ENCODE measurements at places on chromosomes 5 and 9.

DNA sequence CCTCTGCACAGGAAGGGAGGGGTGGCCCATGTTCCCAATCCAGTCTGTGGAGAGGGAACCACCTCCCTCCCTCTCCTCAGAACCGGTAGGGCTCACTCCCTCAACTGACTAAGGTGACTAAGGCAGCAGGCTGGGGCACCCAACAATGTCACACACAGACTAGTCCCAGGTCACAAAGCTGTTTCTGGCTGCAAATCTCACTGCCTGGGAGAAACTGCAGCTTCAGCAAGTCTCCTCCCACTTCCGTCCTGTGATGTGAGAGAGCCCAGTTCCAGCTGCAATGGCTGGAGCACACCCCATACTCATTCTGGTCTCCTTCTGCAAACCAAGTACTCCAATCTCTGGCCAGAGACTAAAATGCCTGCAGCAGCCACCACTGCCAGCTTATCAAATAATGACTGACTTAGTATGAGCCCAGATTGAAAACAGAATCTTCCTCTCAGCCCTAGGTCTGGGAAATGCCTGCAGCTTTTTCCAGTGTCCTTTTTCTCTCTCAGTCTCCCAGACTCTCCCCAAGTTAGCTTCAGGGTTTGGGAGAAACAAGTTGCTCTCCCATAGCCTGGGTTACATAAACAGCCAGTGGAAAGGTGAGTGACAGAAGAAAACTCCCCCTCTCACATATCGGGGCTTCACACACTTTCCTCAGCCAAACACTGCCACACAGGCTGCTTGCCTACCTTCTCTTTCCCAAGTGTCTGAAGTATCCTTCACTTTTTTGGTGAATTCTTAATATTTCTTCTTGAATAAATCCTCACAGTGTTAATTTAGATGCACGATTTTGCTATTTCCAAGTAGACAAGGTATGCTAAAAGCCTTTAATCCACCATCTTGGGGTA is 247.4 kb upstream of the RASA1 start:
- no peaks in the 10 kb centered on the region for H3K27me3 ChIP-seq
- no peak overlapping the region for H3K4me3 ChIP-seq
- H3K36me3 ChIP-seq: no peaks in the 10 kb centered on the region
- H3K27ac ChIP-seq: no peak overlapping the region
- DNase-seq: no peak

GRCh38 chr5:156199045-156199444 is 127.9 kb upstream of the SGCD start:
- no peak for DNase-seq
- no peaks in the 10 kb centered on the region for H3K4me1 ChIP-seq
- no peaks in the 10 kb centered on the region for H3K36me3 ChIP-seq

DNA sequence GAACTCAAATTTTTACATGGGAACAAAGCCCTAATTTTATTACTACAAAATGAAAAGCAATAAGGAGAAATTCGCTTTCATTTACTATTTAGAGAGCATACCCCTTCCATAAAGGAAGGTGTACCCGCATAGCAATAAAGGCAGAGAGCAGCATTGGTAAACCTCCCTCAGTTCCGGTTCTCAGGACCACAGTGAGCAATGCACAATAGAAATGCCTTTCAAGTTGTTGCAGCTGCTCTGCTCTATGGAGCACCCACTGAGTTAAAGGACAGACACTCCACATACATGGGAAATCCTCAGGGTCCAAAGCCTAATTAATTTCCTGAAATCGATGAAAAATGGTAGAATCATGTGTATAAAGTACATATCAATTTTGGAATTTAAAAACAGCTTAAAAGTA is 89.9 kb upstream of the MPDZ start:
- H3K4me3 ChIP-seq: no peak overlapping the region
- no peaks in the 10 kb centered on the region for H3K36me3 ChIP-seq
- H3K4me1 ChIP-seq: 0 out of 2 replicates have a peak, but pooled peaks cover 2% of the 10 kb centered on the region
- H3K27me3 ChIP-seq: no peaks in the 10 kb centered on the region
- H3K27ac ChIP-seq: no peak overlapping the region
- no peak for DNase-seq

DNA sequence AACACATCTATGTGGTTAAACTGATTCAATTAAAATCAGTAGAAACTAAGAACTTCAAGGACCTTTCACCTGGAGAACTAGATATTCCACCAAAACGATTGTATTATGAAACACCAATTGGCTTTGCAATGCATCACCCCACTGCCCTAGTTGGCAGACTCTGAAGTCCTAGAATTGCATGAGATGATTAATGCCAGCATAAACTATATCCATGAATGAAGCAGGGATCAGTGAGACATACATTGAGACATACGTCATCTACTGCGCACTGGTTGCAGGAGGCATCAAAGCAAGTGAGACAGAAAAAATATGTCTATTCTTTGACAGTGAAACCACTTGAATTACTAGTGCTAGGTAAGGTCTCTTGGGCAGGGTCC is 9.7 kb upstream of the ZNF354A start:
- no peaks in the 10 kb centered on the region for H3K36me3 ChIP-seq
- H3K4me3 ChIP-seq: no peak overlapping the region
- H3K27me3 ChIP-seq: no peaks in the 10 kb centered on the region
- DNase-seq: no peak
- H3K4me1 ChIP-seq: no peaks in the 10 kb centered on the region

DNA sequence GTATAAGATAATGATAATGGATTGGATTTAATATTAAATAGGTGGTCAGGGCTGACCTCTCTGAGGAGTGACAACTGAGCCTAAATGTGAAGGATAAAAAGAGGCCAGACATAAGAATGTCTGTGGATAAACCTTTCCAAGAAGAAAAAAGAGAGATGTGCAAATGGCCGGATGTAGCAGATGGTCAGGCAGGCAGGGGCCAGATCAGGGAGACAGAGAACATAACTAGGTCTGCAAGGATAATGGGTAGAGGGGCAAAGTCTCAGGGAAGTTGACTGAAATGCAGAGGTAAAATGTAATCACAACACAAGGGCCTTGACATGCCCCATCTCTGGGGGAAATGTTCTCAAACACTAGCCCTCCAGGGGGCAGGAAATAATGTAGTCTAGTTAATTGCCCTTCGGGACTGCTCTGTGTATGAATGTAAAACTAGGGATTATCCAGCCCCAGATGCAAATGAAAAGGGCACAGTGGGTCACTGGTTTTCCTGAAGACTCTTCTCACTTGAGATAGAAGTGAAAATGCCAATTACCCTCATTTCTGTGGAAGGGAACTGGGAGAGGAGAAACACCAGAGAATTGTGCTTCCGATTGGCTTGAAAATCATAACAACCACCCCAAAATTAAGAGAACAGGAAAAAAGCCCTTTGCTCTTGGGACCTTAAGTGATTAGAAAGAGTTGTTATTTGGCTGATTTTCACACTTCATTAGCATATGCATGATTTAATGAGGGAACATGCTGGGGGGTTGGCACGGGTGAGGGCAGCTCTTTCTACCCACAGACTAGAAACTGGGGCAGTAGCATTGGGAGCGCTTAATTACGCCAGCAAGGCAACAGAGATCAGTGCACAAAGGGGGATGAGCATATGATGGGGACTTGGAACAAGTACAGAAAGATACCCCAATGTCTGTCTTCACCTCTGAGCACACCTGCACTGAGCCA is 88.6 kb downstream of the PPP2R2B start:
- no peak overlapping the region for H3K4me3 ChIP-seq
- no peak overlapping the region for H3K27ac ChIP-seq
- peak; percentile 38 for DNase-seq
- peaks cover 30% of the 10 kb centered on the region for H3K4me1 ChIP-seq
- no peaks in the 10 kb centered on the region for H3K36me3 ChIP-seq

All from H1 (cell line).